Fibroblast of upper back skin (primary cell): ENCODE measurements at places on chromosomes 7 and 10.

DNA sequence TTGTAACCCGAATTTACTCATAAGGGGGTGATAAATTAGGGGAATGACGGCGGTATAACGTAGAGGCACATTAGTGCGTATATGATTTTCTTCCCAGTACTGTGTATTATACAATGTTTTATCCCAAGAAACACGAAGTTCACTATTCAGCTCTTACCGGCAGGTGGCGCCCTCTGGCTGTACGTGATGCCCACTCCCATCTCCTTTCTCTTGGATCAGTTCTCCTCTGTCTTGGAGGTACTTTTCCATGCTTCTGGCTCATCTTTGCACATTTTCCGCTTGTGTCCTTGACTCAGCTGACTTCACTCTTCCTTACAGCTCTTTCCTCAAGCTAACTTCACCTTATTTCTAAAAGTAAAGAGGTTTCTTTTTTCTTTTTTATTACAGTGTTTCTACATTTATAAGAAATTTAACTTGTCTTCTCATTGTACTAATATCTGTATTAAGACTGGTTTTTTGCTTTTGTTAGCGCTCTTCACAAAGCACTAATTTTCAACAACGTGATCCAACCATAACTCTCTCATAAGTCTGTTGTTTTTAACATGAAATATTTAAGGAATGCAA, 21.3 kb downstream of the TMEM176B start:
- peak; percentile 63 for DNase-seq

GRCh38 chr10:77504873-77505257, 132.7 kb downstream of the KCNMA1 start:
- no peak for DNase-seq

DNA sequence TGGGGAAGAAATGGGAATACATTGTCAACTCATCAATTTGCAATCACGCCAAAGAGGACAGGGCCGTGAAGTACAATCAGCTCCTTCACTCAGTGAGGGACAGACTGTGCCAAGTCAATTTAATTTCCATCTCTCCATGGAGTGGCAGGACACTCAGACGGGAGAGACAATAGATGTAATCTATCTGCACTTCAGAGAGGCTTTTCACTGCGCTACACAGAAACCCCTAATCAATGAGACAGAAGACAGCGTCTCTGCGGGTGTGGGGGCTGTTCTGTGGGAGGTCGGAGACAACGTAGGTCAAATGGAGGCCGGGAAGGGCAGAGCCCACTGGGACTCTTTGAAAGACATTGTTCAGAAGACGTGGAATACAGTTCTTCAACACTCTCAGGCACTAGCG, 541.0 kb upstream of the ADARB2 start:
- no peak for DNase-seq

GRCh38 chr7:156074084-156074483, 261.8 kb upstream of the SHH start:
- DNase-seq, result no peak

DNA sequence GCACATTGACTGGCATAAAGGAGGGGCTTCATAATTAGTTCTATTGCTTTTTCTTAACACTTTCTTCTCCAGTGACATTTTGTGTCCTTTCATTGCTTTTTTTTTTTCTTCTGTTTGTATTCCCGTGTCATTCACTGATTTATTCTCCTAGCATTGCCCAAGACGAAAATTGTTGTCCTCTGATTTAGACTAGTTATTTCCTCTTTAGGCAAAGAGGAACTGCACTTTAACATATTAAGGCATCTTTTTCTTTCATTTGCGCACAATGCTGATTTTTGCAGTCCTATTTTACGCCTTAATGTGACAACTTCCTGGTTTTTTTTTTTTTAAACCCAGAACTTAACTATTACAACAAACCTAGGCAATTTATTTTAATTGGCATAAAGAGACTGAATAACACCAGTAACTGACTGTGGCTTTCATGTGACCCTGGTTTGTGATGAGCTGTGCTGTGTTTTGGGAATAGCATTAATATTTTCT, 39.7 kb downstream of the ARID5B start:
- DNase-seq, result no peak

DNA sequence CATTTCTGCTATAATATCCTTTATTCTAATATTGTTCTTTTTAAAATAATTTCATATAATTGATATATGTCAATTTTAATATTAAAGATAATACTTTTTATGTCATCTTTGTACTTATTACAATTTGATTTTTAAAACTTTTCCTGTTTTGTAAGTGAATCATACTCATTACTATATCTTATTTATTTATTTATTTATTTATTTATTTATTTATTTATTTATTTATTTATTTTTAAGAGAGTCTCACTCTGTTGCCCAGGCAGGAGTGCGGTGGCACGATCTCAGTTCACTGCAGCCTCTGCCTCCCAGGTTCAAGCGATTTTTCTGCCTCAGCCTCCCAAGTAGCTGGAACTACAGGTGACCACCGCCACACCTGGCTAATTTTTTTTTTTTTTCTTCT, 215.3 kb downstream of the SUGCT start:
- DNase-seq, result no peak

DNA sequence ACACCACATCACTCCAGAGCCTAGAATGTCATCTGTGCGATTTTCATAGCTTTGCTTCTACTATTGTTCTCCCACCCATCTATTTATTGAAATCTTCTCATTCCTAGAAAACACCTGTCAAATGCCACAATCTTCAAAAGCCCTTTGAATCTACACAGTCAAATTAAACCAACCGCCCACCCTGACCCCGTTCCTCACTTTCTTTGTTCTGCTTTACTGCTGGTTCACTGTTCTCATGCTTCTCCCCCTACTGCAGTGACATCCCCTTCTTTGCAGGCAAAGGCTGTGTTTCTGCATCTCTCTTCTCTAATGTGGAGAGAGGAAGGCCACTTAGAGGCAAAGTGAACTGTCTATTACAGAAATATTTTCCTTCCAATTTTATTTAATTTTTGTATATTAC, 152.4 kb upstream of the NEBL start:
- no peak for DNase-seq

GRCh38 chr7:80775482-80775881, 137.0 kb downstream of the CD36 start:
- DNase-seq, result no peak
